ENCODE measurements at places on chromosomes 3 and 15. TPM values are rescaled to one million over a fixed set of nuclear protein-coding genes. Genes with fewer than 3 reads are reported as not detected.

Gene MME
- polyA plus RNA-seq: 61.7 TPM

Gene SI
- polyA plus RNA-seq: not detected

Gene ZNF770
- polyA plus RNA-seq: 26.9 TPM

Gene GPR160
- polyA plus RNA-seq: 0.07 TPM

Gene UQCRC1
- 468 TPM for polyA plus RNA-seq

Gene ABHD17C
- 30.8 TPM for polyA plus RNA-seq

Gene EFHB
- 0.33 TPM for polyA plus RNA-seq

Gene HHATL
- polyA plus RNA-seq: not detected

Gene LRRC31
- polyA plus RNA-seq: not detected

Gene NSMCE3
- polyA plus RNA-seq: 8.5 TPM

Gene GOLGA8S
- polyA plus RNA-seq: 0.02 TPM

Gene TIPIN
- polyA plus RNA-seq: 7.5 TPM

Gene SST
- not detected for polyA plus RNA-seq

Gene CGGBP1
- polyA plus RNA-seq: 88.1 TPM

Gene CAPN7
- 29.0 TPM for polyA plus RNA-seq

Data from AG04450 (cell line).